CD4-positive, alpha-beta T cell (primary cell): ENCODE measurements at places on chromosomes 12 and 14.

DNA sequence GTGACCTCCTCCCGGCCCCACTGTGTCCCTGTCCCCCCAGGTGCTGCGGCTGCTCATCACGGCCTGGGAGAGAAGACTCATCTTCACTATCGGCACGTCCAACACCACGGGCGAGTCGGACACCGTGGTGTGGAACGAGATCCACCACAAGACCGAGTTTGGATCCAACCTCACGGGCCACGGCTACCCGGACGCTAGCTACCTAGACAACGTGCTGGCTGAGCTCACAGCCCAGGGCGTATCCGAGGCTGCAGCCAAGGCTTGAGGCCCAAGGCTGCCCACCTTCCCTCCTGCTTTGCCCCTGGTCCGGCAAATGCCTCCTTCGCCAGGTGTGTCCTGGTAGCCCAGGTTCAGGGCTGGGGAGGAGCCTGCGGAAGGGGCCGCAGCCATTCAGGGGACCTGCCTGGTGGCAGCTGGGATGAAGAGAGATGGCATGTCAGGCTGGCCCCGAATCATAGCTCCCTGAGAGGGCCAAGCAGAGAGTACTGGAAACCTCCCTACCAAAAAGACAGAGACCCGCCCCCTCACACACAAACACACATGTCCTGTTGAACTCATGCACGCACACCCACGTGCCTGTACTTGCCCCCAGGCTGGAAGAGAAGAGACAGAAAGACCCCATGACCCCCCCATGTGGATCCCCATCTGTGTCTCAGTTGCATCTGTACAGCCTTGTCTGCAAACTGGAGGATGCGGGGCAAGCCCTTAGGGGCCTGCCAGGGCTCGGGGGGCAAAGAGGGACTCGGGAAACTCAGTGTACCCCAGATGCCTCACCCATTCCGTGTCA lies 38.7 kb downstream of the RASAL1 start:
- H3K36me3 ChIP-seq = peaks cover 10% of the 10 kb centered on the region
- peaks cover 49% of the 10 kb centered on the region for H3K4me1 ChIP-seq
- no peak overlapping the region for H3K27ac ChIP-seq

DNA sequence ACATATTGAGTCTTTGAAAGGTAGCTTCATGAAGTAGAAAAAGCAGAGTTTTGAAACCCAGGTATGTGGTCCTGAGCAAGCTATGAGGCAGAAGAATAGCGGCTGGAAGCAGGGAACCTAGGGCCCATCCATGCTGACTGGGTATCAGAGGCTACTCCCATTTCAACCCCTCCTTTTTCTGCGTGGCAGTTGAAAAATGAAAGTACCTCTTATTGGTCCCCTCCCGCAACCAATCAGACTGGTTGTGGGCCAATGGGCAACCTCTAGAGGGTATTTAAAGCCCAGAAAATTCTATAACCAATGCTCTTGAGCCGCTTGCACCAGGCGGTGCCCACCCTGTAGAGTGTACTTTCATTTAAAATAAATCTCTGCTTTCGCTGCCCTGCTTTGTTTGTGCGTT lies 1.6 kb upstream of the SNRPF start:
- peaks cover 28% of the 10 kb centered on the region for H3K4me1 ChIP-seq
- H3K4me3 ChIP-seq = no peak overlapping the region
- H3K27me3 ChIP-seq = no peaks in the 10 kb centered on the region
- H3K36me3 ChIP-seq = peaks cover 11% of the 10 kb centered on the region
- H3K27ac ChIP-seq = no peak overlapping the region

GRCh38 chr12:116765271-116765670 lies 27.2 kb downstream of the RNFT2 start:
- no peak overlapping the region for H3K27ac ChIP-seq
- H3K4me1 ChIP-seq = no peaks in the 10 kb centered on the region
- H3K4me3 ChIP-seq = no peak overlapping the region
- H3K27me3 ChIP-seq = no peaks in the 10 kb centered on the region

GRCh38 chr14:100589760-100590469 lies 2.7 kb upstream of the BEGAIN start:
- H3K36me3 ChIP-seq = no peaks in the 10 kb centered on the region
- H3K4me1 ChIP-seq = peaks cover 16% of the 10 kb centered on the region
- no peak for DNase-seq
- no peak overlapping the region for H3K27ac ChIP-seq
- no peak overlapping the region for H3K4me3 ChIP-seq

DNA sequence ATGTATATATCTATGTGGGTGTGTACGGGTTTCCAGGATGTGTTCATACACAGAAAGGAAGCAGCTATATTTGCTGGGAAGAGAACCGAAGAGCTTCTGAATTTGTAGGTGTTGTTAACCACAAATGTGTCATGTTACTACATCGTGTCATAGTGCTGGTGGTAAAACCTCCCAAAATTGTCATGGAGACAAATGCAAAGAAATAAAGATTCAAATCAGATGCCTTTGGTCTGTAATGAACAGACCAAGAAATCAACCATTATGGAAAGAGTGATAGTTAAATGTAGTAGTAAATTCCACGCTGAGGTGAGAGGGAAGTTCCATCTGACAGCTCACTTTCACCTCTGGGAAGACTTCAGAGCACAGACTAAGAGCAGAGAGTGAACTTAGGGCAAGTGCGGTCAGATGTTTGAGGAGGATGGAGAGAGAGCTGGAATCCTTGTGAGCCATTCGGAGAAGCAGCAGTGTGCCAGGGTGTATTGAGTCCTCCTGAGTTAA lies 487.5 kb downstream of the TMEM121 start:
- H3K4me1 ChIP-seq = peaks cover 16% of the 10 kb centered on the region
- no peaks in the 10 kb centered on the region for H3K27me3 ChIP-seq
- no peak for DNase-seq
- no peak overlapping the region for H3K27ac ChIP-seq
- H3K36me3 ChIP-seq = no peaks in the 10 kb centered on the region

GRCh38 chr14:50222055-50222613 lies 9.2 kb downstream of the SOS2 start:
- H3K27me3 ChIP-seq = no peaks in the 10 kb centered on the region
- H3K4me1 ChIP-seq = peaks cover 13% of the 10 kb centered on the region
- H3K36me3 ChIP-seq = no peaks in the 10 kb centered on the region
- no peak for DNase-seq
- H3K27ac ChIP-seq = no peak overlapping the region

DNA sequence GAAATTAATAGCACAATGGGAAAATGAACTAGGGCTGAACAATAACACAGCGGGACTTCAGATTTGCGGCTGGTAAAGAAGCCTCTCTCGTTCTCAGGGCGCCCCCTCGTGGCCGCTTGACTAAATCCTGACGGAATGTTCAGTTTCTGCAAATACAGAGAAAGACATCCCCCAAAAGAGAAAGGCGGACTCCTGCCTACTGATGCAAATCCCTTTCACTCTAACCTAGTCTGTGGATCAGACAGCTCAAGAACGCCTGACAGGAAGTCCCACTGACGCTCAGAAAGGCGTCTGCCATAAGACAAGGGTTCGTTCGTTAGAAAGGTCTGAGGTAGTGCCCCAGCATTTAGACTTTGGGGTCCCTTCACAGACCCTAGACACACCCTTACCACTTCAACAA lies 2.5 kb downstream of the NUAK1 start:
- H3K27ac ChIP-seq = no peak overlapping the region
- H3K27me3 ChIP-seq = peaks cover 39% of the 10 kb centered on the region
- DNase-seq = peak; percentile 62

- no peak for DNase-seq
- peaks cover 6% of the 10 kb centered on the region for H3K4me1 ChIP-seq
- H3K4me3 ChIP-seq = no peak overlapping the region
These were observed 20.6 kb downstream of the ATF1 start for GRCh38 chr12:50784501-50784900.

GRCh38 chr14:20682127-20682434 lies 2.3 kb upstream of the RNASE4 start:
- peak overlapping the region; percentile 95 for H3K27ac ChIP-seq
- peak overlapping the region; percentile 79 for H3K4me3 ChIP-seq
- no peaks in the 10 kb centered on the region for H3K36me3 ChIP-seq
- peaks cover 53% of the 10 kb centered on the region for H3K4me1 ChIP-seq

- peaks cover 29% of the 10 kb centered on the region for H3K4me1 ChIP-seq
- H3K4me3 ChIP-seq = peak overlapping the region; percentile 90
- H3K27me3 ChIP-seq = no peaks in the 10 kb centered on the region
- no peak for DNase-seq
- no peaks in the 10 kb centered on the region for H3K36me3 ChIP-seq
These were observed 22.4 kb upstream of the CLEC2D start for GRCh38 chr12:9646794-9647781.

DNA sequence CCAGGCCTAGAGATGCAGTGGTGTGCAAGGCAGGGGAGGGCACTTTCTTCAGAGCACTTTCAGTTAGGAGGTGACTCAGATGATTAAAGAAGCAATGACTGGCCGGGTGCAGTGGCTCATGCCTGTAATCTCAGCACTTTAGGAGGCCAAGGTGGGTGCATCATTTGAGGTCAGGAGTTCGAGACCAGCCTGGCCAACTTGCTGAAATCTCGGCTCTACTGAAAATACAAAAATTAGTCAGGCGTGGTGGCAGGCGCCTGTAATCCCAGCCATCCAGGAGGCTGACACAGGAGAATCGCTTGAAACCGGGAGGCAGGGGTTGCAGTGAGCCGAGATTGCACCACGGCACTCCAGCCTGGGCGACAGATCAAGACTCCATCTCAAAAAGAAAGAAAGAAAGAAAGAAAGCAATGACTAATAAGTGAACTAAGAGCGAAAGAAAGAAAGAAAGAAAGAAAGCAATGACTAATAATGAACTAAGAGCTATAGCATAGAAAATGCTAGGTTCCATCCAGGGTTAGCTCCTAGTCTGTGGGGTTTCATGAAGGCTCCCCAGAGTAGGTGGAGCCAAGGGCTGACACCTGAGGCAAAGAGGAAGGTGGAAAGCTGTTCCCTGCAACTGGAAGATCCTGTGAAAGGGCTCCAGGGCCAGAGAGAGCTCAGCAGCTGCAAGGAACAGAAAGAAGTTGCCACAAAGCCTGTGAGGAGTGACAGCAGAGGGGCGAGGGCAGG lies 334.5 kb downstream of the CACNA1C start:
- no peak for DNase-seq
- H3K36me3 ChIP-seq = no peaks in the 10 kb centered on the region
- no peak overlapping the region for H3K4me3 ChIP-seq
- no peak overlapping the region for H3K27ac ChIP-seq

DNA sequence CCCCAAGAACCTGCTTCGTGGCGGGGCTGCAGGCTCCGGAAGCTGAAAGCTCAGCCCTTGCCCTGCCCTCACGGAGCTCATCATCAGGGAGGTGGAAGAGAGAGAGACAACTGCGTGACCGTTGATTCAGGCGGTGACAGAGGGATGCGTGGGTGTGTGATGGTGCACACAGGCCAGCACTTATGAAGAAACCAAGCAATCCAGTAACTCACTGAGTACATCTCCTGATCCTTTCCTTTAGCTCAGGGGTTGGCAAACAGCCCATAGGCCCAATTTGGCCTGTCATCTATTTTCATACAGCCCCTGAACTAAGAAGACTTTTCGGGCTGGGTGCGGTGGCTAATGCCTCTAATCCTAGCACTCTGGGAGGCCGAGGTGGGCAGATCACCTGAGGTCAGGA lies 49.9 kb downstream of the TESC start:
- no peaks in the 10 kb centered on the region for H3K27me3 ChIP-seq
- H3K36me3 ChIP-seq = no peaks in the 10 kb centered on the region
- no peak overlapping the region for H3K4me3 ChIP-seq
- H3K27ac ChIP-seq = no peak overlapping the region
- H3K4me1 ChIP-seq = no peaks in the 10 kb centered on the region

DNA sequence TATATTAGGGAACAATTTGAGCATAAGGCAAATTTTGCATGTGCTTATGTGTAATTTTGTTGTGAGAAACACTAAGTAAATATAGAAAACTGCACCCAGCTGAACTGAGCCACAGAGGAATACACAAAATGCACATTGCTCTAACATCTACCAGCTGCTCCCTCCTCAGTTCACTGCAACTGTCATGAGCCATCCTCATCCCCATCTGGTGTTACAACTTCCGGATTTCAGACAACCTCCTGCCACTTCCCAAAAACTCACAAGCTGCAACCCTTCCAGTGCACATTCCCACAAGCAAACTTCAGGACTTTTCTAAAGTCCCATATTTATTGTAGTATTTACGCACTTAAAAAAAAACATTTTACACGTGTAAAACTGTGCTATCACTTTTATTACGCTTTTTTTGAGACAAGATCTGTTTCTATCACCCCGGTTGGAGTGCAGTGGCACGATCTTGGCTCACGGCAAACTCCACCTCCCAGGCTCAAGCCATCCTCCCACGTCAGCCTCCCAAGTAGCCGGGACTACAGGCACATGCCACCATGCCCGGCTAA lies 169.1 kb upstream of the TBX3 start:
- no peaks in the 10 kb centered on the region for H3K36me3 ChIP-seq
- H3K27ac ChIP-seq = no peak overlapping the region
- no peaks in the 10 kb centered on the region for H3K27me3 ChIP-seq
- H3K4me3 ChIP-seq = no peak overlapping the region

- no peak for DNase-seq
- no peak overlapping the region for H3K27ac ChIP-seq
- H3K4me3 ChIP-seq = no peak overlapping the region
- peaks cover 40% of the 10 kb centered on the region for H3K4me1 ChIP-seq
These were observed 130.7 kb upstream of the HIF1A start for GRCh38 chr14:61564618-61565091.
